ENCODE measurements at places on chromosomes 3 and 15.

GRCh38 chr15:50168783-50169411, 13.1 kb upstream of the SLC27A2 start:
- no peak for DNase-seq

GRCh38 chr3:180912304-180913296, at the start of gene FXR1:
Gene FXR1, plus strand, starts transcription at chr3:180912670. Its CDS starts 16 bp downstream, at chr3:180912686.
- DNase-seq: peak; percentile 78

DNA sequence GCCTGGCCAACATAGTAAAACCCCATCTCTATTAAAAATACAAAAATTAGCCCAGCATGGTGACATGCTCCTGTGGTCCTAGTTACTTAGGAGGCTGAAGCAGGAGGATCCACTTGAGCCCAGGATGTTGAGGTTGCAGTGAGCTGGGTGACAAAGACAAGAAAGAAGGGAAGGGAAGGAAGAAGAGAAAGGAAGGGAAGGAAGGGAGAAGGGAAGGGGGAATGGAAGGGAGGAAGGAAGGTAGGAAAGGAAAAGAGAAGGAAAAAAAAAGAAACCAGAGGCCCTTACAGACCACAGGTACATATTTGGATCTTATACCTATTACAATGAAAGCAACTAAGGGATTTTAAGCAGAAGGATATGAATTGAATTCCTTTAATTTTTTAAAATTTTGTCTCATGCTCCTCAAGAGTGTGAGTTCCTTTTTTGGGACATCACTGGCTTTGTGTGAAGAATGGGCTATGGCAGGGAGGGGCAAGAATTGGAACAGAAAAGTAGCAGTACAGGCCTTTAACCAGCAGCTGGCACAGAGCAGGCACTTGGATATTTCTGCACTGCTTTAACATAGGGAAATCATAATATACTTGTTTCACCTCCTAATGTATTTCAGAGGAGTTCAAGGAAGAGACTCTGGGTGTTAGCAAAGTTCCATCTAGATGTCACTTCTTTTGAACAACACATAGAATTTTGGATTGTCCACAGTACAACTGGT, 7.9 kb downstream of the RAB27A start:
- DNase-seq: no peak

- no peak for DNase-seq
These were observed 265.0 kb upstream of the GADL1 start for GRCh38 chr3:31159331-31160039.

- DNase-seq: no peak
These were observed 9.7 kb upstream of the ACSBG1 start for GRCh38 chr15:78244101-78244500.

DNA sequence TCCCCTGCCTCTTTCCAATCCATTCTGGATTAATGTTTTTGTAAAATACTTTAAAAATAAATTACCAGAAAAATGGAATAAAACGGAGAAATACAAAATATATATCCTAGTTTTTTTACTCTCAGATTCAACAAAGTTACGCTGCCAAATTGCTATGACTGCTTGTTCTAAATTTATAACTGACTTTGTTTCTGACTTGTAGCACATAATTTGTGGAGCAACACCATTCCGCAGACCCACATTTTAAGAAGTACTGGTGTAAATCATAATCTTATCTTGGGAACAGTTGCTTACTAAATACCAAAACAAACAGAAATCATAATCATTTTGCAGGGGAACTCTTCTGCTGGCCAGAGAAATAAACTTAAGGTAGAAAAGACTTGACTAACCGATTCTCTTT, 339.4 kb upstream of the CBLB start:
- DNase-seq: no peak

DNA sequence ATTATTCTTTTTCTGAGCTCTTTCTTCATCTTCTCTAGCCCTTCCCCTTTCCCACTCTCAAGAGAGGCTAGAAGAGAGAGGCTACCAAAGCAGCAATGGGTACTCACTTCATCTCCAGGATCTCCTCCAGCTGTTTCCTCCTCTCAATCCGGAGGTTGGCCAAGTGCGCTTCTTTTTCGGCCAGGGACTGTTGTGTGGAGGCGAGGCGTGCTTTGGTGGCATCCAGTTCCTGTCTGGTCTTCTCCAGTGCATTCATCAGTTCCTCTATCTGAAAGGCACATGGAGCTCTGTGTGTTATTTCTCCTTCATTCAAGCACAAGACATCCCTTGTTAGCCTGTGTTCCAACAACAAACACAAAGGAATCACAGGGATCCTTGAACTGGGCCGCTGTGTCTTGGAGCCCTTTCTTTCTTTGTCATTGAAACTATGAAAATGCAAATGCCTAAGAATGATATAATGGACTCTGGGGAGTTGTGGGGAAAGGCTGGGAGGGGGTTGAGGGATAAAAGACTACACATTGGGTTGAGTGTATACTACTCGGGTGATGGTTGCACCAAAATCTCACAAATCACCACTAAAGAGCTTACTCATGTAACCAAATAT, 401.3 kb upstream of the WNT5A start:
- no peak for DNase-seq

DNA sequence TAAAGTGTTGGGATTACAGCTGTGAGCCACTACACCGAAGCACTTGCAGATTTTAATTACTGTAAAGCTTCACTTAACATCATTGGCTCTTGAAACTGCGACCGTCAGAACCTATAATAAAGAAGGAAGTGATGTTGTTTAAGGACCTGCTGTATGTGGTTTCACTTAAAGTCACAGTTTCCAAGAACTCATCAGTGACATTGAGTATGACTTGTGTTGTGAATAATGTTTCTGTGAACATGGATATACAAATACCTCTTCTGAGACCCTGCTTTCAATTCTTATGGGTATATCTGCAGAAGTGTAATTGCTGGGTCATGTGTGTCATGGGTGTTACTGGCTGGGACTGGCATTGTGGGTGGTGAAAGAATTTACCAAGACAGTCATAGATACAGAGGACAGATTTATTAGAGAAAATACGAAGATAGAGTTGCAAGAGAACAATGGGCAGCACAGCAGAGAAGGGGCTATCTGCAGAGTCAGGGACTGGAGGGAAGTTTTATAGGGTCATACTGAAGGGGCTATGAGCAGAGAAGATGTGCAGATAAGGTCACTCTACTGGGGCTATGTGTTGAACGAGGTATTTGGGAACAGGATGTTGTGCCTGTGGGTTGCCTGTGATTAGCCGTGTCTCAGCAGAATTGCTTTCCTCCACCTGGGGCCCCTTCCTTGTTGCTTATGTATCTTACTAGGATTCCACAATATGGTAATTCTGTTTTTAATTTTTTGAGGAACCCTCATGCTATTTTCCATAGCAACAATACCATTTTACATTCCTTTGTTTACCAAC, 4.5 kb downstream of the NDUFB5 start:
- no peak for DNase-seq

- no peak for DNase-seq
These were observed 4.3 kb downstream of the ARHGEF26 start for GRCh38 chr3:154125378-154126030.

DNA sequence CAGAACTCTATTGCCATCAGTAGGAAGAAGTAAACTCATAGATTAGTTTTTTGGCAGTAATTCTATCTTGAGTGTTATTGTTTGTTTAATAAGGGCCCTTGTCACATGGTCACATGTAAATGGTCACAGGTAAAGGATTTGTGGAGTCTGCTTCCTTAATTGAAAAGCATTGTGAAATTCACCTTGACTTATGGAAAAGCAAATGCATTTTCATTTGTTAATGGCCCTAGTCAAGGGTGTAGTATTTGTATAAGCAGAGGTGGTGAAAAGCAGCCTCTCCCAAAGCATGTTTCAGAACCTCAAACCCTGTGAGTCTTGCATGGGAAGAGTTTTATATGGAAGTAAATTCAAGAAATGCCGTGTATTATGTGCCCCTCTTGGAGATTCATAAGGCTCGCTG, 197.5 kb upstream of the NR2E3 start:
- no peak for DNase-seq

GRCh38 chr15:92886815-92887214, 13.3 kb upstream of the CHD2 start:
- no peak for DNase-seq

DNA sequence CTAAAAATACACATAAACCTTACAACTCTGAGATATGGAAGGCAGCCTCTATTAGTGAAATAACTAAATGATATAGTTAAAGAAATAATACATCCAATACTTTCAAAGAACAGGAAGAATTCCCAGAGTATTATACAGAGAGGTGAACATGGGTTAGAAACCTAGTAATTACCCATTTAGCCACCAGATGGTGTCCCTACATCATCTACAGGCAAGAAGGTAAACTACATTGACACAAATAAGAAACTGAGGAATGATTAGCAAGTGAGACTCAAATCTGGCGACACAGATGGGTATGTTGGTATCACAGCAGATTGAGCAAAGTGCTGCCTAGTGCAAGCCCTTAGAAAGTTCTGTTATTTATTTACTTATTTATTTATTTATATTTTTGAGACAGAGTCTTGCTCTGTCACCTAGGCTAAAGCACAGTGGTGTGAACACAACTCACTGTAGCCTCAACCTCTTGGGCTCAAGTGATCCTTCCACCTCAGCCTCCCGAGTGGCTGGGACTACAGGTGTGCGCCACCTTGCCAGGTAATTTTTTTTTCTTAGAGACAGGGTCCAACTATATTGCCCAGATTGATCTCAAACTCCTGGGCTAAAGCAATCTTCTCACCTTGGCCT, 28.2 kb downstream of the NEK4 start:
- DNase-seq: peak; percentile 62

DNA sequence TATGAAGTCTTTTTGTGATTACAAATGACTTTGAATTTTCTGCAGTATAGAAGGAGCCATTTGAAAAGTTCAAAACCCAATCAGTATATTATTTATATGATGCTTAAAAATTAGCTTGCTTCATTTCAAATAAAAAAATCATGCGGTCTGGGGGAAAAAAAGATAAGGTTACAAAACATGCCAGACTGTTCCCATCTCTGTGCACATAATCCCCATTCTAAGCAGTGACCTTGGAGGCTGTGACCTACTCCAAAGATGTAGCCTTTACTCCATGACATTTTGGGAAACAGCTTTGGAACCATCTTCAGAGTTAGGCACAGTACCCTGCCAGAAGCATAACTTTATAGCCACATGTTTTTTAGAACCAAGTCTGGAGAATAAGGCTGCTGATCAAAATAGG, 447.7 kb upstream of the WNT5A start:
- DNase-seq: no peak

- DNase-seq: no peak
These were observed 157.9 kb upstream of the NUDT16 start for GRCh38 chr3:131223373-131224289.

- no peak for DNase-seq
These were observed 74.7 kb upstream of the SYN2 start for GRCh38 chr3:11929531-11929930.

GRCh38 chr15:58110999-58111717, 27.0 kb upstream of the AQP9 start:
- DNase-seq: peak; percentile 6

- DNase-seq: no peak
These were observed 28.7 kb upstream of the MFSD1 start for GRCh38 chr3:158773166-158773565.

DNA sequence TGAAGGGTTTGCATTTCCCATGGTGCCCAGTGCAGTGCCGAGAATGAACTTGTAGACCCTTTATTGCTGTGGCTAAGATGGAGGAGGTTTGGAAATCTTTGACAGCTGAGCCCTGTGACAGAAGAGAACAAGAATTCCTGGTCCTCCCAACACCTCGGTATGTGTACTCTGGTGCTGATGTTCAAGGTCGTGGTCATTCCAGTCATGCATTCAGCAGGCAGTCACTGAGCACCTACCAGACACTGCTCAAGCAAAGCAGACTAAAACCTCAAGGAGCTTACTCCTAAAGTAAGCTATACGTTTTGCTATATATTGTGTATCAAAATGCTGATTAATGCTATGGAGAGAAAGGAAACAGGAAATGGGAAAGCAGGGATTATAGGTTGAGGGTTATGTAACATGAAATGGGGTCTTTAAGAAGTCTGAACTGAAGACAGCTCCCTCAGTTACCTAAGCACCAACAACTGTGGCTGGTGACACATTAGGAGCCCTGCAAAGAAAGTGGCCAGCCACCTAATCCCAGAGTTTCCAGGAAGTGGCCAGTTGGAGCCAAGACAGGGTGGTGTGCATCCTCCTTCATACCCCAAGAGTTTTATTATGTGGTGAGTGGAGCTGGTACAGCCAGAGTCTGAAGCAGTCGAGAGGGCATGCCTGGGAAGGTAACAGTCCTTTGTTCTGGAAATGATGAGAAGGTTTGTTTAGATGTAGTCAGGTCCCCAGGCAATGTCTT, 65.0 kb downstream of the CCNL1 start:
- no peak for DNase-seq

DNA sequence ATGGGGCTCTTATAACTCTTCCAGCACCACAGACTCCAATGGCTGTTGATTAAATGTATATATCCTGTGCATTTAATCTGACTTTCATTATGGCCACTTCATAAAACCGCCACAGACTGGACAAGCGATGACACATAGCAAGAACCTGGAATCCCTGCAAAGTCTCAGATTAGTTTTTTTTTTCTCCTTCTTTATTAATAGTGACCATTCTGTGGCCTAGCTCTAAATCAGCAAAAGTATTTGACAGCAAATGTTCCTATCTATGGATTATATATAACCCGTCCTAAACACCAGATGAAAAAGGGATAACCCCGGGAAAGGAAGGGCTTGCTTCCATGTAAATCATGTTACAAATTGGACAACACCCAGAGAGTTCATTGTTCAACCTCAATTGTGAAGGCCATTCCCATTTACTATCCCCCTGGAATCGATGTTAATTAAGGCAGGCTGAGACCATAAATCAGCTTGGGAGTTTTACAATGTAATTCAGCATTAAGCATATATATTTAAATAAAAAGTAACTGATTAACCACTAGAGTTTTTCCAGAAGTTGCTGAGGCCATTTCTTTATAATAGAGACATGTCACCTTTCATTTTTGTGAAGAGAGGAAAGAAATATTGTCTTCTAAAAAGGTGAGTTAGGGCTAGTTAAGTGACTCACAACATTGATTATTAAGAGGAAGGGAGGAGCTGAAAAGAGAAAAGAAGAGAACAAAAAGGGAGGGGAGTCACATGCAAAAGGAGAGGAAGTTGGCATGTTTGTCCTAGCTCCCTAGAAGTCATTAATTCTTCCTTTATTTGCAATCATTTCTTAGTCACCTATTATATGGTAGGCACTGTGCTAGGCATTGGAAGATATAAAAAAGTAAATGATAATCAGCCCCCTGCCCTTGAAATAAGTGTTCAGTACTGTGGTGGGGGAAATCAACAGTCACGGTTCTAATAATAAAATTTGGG, 26.2 kb downstream of the ALDH1A2 start:
- no peak for DNase-seq
